Activated CD4-positive, alpha-beta T cell treated with anti-CD3 and anti-CD28 coated beads for 4 hours (primary cell): ENCODE measurements at places on chromosomes 11 and 22.

DNA sequence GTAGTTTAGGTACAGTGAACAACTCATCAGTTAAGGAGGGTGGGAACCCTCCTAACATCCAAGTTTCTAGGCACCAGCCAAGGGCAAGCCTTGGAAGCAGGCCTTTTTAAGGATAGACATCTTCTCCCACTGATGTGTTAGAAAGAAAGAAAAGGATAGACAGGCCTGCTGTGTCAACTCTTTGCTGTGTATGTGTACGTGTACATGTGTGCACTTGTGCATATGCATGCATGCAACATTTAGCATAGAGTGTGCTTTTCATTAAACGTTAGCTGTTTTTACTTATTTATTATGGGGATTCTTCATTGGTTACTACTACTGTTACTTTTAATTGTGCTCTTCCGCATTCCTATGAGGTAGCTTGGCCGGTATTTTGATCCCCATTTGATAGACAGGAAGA, 36.1 kb downstream of the RNF169 start:
- no peak for DNase-seq

- DNase-seq: no peak
Observed at GRCh38 chr11:93552874-93553273, 9.7 kb upstream of the SMCO4 start.

- DNase-seq: peak; percentile 89
Observed at GRCh38 chr11:117828611-117829368, 4.2 kb upstream of the FXYD2 start.

DNA sequence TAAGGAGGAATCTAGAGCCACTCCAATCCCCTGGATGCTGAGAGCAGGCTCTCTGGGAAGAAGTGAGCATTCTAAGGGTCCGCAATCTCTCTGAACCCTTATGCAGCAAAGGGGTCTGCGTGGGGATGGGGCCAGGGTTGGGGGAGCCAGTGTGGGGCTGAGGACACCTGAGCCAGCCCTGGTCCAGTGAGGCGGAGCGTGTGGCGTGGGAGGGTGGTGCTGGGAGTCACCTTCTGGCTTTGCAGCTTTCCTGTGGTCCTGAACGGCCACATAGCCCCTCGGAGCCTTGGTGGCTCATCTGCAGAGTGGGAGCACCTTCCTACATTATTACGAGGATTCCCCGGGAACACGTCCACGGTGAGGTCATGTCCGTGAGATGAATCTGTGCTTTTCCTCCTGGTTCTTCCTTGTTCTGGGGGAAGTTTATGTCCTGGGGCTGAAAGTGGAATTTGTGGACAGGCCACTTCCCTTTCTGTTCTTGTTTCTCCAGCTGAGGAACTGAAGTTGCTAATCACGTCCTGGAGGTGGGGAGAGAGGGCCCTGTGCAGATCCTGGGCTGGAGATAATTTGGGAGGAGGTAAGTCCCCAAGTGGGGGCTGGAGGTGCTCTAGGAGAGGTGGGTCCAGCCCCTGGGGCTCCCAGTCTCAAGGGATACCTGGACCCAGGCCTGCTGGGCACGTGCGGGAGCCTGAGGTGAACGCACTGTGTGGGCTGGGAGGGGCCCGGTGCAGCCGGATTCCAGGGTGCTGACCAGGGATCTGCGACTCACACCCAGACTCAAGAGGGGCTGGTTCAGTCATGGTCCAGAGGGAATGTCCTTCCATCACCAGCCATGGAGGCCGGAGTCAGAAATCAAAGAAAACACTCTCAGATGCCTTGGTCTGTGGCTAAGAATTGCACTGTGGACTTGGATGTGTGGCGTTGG, 6.1 kb downstream of the MRGPRE start:
- no peak for DNase-seq

GRCh38 chr11:119650251-119650650, 78.7 kb downstream of the NECTIN1 start:
- DNase-seq: no peak

- no peak for DNase-seq
Observed at GRCh38 chr11:5043380-5043779, 2.9 kb upstream of the OR52J3 start.

- DNase-seq: peak; percentile 36
Observed at GRCh38 chr11:65640483-65641296, 2.8 kb downstream of the SIPA1 start.

DNA sequence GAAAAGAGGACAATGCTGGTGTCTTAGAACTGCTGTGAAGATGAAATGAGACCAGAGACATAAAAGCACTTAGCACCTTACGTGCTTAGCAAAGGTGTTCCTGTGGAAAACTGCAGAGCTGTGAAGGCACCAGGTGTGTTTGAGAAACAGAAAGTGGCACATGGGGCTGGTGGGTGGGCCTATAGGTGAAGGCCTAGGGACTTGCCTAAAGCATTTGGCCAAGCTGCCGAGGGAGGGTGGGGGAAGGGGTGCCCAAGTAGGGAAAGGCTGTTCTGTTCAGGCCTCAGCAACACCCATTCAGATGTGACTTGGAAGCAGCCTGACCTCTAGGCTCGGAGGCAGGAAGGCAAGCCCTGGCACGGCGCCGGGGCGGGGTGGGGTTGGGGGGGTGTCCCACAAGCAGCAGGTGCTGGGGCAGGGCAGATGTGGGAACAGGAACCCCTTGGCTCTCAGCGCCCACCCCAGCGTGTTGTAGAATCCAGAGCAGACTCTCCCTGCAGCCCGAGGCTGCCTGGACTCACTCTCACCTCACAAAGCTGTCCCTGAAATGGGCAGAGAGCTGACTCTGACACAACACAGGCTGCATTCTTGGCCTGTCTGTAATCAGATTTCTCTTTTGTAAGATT, 366.7 kb upstream of the NARS2 start:
- DNase-seq: no peak

DNA sequence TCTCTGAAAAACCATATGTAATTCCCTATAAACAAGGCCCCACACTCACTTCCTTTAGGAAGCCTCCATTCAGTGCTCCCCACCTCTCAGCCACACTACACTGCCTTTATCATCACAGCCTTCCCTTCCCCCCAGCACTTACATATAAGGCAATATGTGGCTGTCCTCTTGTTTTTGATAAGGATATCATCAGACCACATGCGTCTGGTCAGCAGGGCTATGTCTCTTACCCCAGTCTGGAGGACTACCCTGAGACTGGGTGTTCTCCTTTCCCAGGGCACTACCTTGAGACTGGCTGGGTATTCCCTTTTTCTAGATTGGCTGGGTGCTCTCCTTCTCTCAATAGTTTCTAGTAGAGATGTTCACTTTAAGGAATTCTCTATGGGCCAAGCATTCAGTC, 7.8 kb downstream of the KCNE3 start:
- DNase-seq: no peak
